Calu3 (cell line): ENCODE measurements at places on chromosomes 6 and 20. TPM values are rescaled to one million over a fixed set of nuclear protein-coding genes. Genes with fewer than 3 reads are reported as not detected.

Gene EIF6
- total RNA-seq: 271 and 317 TPM in 2 replicates

Gene TMEM217
- total RNA-seq: 0.99 and 1.5 TPM in 2 replicates

Gene PLCB1
- total RNA-seq: 6.0 and 7.6 TPM in 2 replicates

Gene FAM162B
- not detected in 2 replicates for total RNA-seq

Gene CD109
- total RNA-seq: 1.9 and 3.6 TPM in 2 replicates

Gene ZNF391
- total RNA-seq: 3.7 and 4.6 TPM in 2 replicates

Gene OTOR
- not detected in 2 replicates for total RNA-seq

Gene CTSZ
- 158 and 183 TPM in 2 replicates for total RNA-seq

Gene MEP1A
- total RNA-seq: not detected in 2 replicates

Gene KCNB1
- not detected in 2 replicates for total RNA-seq

DNA sequence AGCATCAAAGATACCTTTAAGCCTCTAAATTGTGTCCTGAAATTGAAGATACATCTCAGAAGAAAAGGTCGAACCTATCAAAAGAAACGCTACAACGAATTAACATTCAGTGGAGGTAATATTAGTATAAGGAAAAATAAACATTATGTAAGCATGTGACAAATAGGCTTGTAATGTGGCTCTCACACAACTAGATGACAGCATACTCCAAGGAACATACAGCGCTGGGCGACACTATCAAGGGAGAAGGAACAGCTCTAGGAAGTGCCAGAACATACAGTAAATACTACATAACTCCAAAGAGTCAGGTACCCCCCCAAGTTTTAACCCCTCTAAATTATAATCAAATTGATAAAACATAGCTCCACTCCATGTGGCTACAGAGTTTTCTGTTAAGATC, 103.5 kb downstream of the LAMP5 start:
- DNase-seq: peak; percentile 41

DNA sequence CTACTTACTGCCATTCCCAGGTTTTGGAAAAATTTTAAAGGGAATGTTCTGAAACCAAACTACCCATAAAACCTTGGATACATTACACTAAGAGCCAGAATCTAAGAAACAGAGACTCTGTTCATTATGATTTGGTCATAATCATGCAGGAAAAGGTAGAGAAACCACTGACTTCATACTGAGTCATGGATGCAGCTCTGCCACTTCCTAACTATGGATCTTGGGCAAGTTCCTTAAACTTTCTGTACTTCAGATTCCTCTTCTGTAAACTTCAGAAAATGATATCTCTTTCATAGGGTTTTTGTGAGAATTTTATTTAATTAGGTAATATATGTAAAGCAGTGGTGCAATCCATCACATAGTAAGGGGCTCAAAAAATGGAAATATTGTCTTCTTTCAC, 20.0 kb downstream of the PLA2G7 start:
- DNase-seq: no peak

DNA sequence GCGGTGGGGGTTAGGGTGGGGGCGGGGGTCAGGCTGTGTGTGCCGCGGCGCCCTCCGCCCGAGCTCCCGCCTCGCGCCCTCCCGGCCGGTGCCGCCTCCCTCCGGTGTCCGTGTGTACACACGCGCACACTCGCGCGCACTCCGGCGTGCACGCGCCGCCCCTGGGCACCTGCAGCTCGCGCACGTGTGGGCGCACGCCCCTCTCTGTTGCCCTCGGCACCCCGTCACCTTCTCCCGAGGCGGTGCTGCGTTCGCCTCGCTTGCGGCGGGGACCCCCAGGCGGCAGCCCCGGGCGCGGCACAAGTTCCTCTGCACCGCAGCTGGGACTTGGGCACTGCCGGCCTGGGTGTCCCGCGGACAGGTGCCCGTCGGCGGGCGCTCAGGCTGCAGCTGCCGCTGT, 525 bp downstream of the MACROD2 start:
- DNase-seq: peak; percentile 59

GRCh38 chr6:56625356-56625755, 17.3 kb downstream of the DST start:
- DNase-seq: no peak

DNA sequence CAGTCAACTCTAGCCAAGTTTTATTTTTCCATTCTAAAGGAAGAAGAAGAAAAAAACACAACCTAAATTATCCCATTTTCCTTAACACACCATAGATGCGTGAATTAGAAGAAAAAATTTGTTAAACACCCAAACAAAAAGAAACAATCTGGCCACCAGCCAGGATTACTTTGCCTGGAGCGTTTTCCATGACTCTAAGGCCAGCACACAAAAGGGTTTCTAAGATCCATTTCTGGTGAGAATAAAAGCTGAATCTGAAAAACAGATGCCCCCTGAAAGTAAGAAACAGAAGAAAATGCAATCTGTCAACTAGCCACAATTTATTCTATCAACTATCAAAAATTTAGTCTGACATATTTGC, 267.2 kb upstream of the SULF2 start:
- DNase-seq: peak; percentile 59
